ENCODE measurements at places on chromosomes 16 and 17.

DNA sequence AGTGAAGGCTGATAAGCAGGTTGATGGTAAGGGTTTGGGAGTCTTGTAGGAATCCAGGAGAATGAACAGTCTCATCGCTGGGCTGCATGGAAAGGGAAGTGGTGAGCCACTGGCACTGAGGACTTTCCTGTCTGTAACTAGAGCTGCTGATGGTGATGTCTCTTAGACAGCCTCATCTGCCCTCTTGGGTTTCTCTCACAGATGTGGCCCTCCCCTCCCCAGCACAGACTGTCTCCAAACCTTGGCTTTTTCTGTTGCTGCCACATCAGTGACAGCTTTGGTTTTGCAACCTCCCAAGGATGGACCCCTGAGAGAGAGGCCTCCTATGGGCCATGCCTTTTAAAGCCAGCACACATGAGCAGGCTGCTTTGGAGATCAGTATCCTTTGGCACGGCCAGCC is 16.9 kb downstream of the PLCG2 start:
- no peak for DNase-seq

- DNase-seq: no peak
These were observed 68.1 kb upstream of the GRIN2A start for GRCh38 chr16:10250137-10250828.

- no peak for DNase-seq
These were observed 11.4 kb upstream of the MLYCD start for GRCh38 chr16:83887564-83887963.

- DNase-seq: peak; percentile 53
These were observed 4.0 kb upstream of the ABCC3 start for GRCh38 chr17:50630524-50631194.

DNA sequence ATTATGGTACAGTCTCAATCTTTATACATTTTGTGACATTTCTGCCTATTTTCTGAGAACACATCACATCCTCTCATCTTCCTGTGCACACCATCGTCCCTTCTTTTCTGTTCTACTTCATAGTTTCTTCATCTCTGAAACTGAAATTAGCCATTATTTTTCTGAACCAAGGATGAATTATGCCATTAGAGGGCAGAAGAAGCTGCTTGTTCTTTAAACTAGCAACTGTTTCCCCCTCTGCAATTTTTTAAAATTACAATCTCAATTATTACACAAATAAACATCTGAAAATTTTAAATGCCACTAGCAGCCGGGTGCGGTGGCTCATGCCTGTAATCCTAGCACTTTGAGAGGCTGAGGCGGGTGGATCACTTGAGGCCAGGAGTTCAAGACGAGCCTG is 41.3 kb downstream of the RBBP6 start:
- no peak for DNase-seq

DNA sequence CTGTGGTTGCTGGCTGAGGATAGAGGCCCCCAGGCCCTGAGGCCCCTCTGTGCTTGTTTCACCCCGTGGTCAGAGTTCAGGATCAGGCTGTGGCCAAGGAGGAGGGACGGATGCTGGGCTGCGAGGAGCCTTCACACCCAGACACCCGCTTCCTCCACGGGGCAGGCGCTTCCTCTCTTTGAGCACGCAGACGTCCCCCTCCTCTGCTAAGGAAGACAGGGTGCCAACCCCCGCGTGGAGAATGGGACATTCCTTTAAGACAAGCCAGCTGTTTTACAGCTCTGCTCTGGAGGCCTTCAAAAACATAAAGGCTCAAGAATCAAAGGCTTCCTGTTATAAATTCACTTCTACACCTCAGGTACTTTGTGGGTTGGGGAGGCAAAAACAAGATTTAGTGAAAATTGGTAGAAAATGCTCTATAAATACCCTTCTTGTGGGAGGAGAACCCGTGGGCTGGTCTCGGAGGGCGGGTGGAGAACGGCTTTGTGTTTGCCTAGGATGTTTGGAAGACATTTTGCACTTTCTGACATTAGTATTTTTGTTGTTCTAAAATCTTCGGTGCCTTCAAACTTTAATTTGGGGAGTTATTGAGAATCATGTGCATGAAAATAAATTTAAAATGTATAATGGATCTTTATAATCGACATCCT is 60.8 kb upstream of the FOXF1 start:
- DNase-seq: no peak

GRCh38 chr17:13584701-13585080 is 17.0 kb downstream of the HS3ST3A1 start:
- DNase-seq: no peak

DNA sequence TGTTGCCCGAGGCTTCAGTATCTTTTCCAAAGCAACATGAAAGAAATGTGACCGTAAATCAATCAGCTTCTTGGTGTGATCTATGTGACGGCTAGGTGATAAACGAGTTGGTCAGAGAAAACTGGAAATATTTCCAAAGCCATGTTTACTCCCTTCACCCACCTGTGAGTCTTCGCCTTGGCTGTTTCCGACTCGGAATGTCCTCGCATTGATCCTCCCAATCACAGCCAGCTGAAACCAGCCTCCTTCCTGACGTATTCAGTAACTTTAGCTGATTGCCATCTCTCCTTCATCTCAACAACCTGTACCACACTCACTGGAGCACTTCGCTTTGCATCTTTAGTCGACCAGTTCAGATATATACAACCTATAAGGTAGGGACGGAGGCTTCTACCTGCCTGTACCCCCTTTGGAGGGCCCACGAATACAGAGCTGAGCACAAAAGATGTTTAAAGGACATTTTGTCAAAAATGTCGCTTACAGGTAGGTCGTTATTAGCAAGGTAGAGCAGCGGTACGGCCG is 705 bp downstream of the KRABD2 start:
- DNase-seq: no peak

GRCh38 chr16:84271866-84272265 is 22.8 kb upstream of the WFDC1 start:
- DNase-seq: no peak

DNA sequence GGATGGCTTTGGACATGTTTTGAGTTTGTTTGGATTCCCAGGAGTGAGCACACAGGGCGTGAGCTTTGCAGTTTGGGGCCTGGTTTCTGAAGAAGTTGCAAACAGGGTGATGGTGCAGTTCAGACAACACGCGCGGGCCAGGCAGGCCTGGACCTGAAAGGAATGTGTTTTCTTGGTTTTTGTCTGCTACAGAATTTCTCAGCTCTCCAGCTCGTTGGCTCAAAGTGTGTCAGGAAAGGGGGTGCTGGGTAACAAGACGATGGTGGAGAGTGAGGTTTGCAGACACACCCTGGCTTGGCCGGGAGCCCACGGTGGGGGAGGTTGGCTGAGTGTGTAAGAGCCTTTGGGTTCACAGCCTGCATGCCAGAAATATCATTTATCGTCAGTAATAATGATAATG is 82.3 kb downstream of the CMIP start:
- no peak for DNase-seq

DNA sequence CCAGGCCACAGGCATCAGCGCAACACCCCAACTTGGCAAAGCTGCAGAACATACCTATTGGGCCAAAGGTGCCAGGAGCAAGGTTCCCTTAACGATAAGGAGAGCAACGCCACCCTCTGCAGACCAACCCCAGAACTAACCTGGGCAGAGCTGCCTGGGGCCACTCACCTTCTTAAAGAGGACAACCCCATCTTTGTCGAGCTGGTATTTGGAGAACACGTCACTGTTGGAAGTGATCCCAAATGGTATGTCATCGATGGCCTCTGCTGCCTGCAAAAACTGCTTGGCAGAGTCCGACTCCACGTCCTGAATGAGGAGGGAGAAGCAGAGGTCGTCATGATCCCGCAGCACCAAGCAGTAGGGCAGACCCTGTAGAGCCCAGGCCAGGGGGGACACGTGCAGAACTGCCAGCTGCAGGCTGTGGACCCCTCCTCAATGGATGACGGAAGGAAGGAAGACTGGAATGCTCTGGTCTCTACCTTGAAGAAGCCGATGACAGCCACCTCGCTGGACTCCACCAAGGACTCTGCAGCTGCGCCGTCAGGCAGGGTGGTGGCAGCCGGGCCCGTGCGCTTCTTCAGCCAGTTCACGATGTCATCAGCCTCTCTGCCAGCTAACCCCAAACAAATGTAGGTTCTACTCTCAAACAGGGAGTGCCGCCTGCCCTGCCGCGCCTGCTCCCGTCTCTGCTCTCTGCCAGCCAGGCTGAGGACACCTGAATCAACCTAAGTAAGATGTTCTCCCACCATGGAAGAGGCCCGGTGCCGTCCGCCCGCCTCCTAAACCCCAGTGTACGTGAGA is 5.2 kb downstream of the P4HB start:
- DNase-seq: no peak

DNA sequence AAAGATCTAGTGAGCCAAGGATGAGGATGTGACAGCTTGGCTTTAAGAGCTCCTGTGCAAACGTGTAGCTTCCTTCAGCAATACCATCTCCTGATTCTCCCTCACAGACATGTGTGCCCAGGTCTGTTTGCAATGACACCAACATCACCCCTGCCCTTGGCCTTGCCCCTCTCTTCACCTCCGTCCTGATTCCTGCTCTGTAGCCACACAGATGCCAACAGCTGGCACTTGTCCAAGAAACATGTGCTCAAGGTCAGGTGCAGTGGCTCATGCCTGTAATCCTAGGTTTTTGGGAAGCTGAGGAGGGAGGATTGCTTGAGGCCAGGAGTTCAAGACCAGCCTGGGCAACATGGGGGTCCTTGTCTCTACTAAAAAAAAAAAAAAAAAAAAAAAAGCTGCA is 103.8 kb upstream of the CRHR1 start:
- DNase-seq: no peak

Data from memory B cell (primary cell).